H4 (cell line): ENCODE measurements at places on chromosomes 4 and X. TPM values are rescaled to one million over a fixed set of nuclear protein-coding genes. Genes with fewer than 3 reads are reported as not detected.

The KIT gene
- total RNA-seq: 1.2 and 1.6 TPM in 2 replicates

The DDX60 gene
- total RNA-seq: 20.0 and 30.2 TPM in 2 replicates

DNA sequence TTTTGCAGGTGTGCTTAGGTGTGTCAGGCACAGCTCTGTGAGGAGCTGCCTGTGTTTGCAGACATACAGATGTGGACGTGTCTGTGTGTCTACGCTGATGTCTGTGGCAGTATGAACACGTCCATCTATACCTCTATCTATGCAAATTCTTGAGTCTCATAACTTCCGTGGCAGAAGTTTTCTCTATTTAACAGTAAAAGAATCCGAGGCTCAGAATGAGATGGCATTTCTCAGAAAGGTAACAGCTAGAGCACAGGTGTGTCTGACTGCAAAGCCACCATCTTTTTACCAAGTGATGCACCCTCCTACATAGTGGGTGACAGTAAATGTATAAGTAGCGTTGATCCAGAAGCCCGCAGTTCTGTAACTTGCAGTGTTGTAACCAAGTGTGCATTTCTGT is 39.9 kb upstream of the CYP4V2 start:
- no peak for DNase-seq

DNA sequence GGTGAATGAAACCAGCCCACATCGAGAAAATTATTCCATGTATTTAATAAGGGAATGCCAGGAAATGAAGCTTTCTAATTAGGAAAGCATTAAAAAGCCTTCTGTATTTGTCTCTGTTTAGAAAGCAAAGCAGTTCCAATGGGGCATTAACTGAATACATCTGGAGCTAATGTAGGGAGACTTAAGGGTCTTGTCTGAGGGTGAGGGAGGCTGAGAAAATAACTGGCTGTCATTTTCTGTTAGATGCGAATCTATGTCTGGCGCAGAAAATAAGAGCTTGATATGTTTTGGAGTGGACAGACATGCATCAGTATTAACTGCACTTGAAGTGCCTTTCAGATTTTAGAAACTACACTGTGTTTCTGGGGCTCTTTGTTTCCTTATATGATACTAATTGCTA is 111.3 kb downstream of the KLHL8 start:
- DNase-seq: no peak

DNA sequence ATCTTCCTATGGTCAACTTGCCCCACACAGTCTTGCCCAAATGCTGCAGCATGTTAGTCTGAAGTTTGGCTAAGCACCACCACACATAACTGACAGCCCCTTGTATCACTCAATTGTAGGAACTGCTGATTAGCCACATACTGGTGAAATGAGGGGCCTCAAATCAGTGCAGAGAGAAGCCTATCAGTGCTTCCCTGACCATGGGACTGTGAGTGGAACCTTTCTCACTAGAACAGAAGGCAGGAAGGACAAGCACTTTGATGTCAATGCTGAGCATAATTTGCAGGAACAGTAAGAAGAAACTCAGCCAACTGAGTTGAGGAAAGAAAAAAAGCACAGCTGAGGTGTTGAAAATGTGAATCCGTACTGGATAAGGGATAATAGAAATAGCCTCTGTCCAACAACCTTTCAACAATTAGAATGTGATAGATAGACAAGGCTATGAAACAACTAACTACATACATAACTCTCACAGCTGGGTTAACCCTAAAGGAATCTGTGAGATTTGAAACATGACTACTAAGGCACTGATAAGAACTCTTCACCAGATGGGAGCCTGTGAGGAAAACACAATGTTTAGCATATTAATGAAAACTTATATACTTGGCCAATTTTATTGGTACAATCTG is 136.6 kb upstream of the SH3RF1 start:
- no peak for DNase-seq

The PPEF2 gene
- total RNA-seq: not detected in 2 replicates

GRCh38 chr4:148573296-148573695 is 131.1 kb upstream of the NR3C2 start:
- no peak for DNase-seq

GRCh38 chrX:48465336-48465933 is 4.6 kb downstream of the SLC38A5 start:
- DNase-seq: peak; percentile 50

DNA sequence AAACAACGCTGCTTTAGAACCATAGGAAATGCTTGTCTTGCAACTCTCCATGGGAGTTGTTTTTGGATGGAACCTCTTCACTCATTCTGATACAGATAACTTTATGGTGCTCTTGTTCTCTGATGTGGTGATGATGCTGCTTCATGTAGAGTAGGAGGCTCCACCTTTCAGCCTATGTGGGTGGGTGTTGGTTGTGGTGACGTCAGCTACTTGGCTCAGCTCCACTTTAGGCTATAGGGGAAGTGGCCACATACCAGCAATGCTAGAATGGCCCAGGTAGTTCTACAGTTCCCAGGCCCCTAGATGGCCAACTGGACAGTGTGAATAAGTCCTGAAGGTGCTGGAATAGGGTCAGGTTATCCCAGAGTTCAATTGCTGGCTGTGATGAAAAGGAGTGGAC is 192.1 kb downstream of the TBX22 start:
- no peak for DNase-seq

- no peak for DNase-seq
Measured at GRCh38 chr4:6112606-6113290, 87.6 kb downstream of the JAKMIP1 start.

DNA sequence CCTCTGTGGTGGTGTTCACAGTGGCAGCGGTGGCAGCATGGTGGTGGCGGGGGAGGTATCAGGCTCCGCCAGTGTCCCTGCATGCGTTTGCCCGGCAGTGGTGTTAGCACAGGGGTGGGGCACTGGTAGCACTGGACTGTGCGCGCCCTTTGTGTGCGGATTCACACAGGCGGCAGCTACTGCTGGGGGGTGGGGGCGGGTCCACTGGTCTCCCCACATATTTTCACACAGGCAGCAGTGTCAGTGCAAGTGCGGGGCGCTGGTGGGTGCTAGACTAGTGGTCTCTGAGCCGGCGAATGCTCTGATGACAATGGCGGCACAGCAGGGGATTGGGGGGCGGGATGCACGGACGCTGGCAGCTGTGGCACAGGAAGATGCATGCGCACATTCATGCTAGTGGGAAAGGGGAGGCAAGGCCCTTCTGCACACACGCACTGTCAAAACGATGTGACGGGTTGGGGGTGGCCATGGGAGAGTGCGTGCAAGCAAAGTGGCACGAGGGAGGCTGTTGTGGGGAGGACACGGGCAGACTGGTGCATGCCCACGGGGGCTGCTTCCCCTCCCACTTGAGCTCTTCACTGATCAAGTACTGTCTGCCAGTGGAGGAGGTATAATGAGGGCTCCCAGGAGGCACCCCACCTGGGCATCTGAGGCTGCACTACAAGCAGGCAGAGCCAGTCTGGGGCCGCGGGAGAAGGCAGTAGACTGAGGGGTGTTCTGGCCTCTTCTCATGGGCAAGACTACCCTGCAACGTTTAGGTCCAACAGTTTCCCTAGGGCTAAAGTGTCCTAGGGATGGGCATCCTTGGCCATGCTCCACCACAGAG is 53.0 kb downstream of the POF1B start:
- no peak for DNase-seq

The MAOA gene
- 0.62 and 2.1 TPM in 2 replicates for total RNA-seq

DNA sequence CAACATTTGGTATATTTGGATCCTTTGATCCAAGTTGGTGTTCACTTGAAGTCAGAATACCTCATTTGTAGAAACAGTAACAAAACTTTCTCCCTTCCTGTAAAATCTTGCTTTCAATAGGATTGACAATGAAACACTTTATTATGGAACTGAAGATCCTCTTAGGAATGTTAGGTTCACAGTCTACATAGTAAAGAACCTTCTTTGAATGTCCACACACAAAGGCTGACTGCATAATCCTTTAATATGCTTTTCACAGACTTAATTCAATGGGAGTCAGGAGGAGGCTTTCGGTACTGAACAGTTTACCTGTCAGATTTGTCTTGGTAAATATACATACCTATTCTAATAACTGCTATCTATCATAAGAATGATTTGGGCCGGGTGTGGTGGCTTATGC is 188.5 kb downstream of the SPRY1 start:
- DNase-seq: no peak

DNA sequence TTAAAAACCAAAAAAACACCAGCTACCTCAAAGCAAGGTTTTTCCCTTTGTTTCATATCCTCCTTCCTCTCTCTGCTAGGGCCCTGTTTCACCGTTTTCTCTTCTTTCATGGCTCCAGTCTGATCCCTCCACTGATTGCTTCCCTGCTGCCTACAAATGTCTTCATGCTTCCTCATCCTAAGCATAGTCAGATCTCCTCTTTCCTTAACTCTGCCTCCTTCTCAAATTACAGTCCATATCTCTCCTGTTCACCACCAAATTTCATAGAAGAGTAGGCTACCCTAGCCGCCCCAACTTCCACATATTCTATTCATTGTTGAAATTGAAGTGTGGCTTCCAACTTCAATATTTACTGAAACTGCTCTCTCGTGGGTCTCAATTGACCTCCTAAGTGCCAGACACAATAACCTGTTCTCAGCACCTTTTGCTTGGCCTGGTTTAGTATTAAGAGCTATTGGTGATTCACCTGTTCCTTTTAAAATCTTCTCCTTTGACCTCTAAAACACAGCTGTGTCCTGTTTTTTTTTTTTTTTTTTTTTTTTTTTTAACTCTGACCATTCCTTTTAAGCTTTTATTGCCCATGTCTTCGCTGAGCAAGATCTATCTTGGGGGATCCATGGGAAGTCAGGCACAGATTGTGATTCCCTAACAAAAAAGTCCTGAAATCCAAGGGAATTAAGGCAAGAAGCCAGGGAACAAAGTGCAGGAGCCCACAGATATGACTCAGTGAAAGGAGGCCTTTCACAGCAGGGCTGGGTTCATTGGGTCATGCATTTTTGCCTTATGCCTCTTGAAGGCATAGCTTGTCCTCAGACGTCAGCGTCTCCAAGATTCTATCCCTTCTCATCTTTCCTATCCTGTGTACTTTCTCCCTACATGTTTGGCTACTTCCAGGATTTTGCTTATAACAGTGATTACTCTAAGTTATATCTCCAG is 85.4 kb downstream of the RPS3A start:
- no peak for DNase-seq

The GSX2 gene
- total RNA-seq: not detected in 2 replicates

The UCP1 gene
- total RNA-seq: not detected in 2 replicates

GRCh38 chr4:108036213-108036612 is 46.5 kb downstream of the HADH start:
- no peak for DNase-seq

DNA sequence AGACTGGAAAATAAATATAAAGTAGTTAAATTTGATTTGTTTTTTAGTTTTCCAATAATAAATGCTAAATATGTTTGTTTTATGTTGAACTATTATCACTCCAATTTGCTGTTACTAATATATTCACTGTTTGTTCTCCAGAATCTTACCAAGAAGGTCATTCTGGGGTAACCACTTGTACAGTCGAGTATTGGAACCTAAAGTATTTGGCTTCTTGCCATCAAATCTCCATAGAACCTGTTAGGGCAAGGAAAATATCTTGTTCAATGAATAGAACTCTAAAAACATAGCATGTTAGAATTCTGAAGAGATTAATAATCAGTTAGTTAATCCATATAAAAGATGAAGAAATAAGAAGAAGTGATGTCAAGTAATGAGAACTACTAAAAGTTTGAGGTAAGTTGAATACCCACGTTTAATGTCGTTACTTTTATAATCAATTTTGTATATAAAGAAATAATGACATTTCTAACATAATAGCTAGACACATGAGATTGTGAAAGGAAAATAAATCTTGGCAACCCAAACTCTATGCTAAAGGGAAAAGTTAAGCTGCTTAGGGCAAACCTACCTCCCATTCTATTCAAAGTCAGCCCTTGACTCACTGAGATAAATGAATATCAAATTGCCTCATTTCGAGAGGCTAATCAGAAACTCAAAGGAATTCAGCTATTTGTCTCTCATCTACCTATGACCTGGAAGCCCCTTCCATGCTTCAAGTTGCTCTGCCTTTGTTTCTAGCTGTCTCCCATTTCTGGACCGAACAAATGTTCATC is 15.3 kb downstream of the UGT2B15 start:
- no peak for DNase-seq
